ENCODE measurements at places on chromosomes 5 and 9. TPM values are rescaled to one million over a fixed set of nuclear protein-coding genes. Genes with fewer than 3 reads are reported as not detected.

- H3K4me3 ChIP-seq, result no peak overlapping the region
- peaks cover 14% of the 10 kb centered on the region for H3K4me1 ChIP-seq
- peak overlapping the region; percentile 100 for H3K27ac ChIP-seq
- no peaks in the 10 kb centered on the region for H3K27me3 ChIP-seq
These were observed 664 bp upstream of the ARSB start for GRCh38 chr5:78985725-78986223.

DNA sequence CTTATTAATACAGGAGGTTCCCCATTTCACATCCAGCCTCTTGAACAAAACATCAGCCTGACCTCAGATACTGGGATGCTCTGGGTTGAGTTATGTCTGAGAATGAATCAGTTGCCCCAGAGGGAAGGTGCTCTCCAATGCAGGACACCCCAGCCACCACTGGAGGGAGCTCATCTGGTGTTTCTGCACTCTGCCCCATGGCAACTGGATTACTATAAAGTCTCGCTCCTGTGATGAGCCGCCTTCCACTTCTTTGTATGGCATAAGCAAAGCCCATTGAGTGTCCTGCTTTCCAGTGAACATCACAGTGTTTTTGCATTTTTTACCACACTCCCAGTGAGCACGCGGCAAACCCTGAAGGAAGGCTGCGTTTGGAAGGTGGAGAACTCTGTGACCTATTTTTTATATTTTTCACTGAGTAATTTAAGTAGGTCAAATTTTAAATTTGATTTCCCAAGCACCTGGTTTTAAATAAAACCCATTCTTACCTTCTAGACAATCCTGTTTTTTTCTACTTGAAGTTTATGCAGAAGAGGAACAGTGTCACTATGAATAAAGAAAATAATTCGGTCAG lies 176.9 kb upstream of the WWC1 start:
- no peak overlapping the region for H3K27ac ChIP-seq
- no peaks in the 10 kb centered on the region for H3K27me3 ChIP-seq
- H3K4me1 ChIP-seq, result no peaks in the 10 kb centered on the region
- no peak overlapping the region for H3K4me3 ChIP-seq
- no peaks in the 10 kb centered on the region for H3K36me3 ChIP-seq
- no peak for DNase-seq

DNA sequence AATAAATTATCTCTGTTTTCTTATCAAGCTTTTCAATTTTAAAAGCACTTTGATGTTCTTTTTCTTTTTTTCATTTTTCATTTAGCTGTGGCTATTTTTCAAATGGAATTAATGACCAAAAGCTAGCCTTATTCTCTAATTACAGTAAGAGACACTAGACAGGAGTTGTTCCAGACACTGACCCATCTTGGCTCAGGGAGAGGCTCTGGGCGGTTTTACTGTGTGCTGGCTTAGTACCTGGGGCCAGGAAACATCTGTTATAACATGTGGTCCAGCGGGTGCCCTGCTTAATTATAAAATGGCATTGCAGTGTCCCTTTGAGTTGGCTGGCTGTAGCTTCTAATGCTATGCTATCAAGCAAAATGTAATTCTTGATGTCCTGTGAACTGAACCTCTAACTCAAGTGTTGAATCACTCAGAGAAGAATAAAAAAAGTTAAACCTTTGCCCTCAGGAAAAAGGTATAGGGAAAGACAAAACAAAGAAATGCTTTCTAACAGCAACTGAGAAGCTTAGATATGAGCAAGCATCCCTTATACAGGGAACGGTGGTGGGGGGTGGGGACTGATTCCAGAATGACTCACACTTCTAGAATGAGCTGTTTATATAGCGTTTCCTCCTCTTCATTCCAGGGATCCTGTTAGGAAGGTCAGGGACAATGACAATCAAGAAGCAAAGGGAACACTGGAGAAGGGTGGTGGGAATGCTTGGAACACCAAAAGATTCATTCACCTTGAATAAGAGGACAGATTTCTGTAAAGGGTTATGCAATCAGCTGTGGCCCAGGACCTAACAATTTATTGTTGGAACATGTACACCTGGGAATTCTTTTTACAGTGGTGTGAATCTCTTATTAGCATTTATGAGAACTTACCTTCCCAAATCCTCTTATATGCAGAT lies 58.7 kb upstream of the NFIB start:
- H3K27ac ChIP-seq, result peak overlapping the region; percentile 5
- H3K27me3 ChIP-seq, result no peaks in the 10 kb centered on the region
- H3K4me1 ChIP-seq, result peaks cover 12% of the 10 kb centered on the region
- no peak overlapping the region for H3K4me3 ChIP-seq
- peak; percentile 58 for DNase-seq
- H3K36me3 ChIP-seq, result no peaks in the 10 kb centered on the region

DNA sequence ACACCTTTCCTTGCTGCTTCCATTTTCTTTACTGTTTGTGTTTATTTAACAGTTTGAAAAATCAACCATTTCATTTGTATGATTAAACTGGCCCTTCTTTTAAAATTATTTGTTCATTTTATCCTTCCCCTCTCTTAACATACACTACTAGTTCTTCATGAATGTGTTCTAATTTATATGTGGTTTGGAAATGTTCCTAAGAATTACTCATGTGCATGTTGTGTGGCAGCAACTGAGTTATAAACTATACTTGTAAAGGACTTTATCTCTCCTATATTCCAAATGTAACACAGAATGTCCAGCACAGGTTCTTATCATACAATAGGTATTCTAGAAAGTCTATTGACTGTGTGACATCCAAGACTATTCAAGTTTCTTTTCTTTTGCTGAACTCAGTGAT lies 358.2 kb upstream of the MEF2C start:
- no peak overlapping the region for H3K27ac ChIP-seq
- H3K4me1 ChIP-seq, result no peaks in the 10 kb centered on the region
- no peaks in the 10 kb centered on the region for H3K27me3 ChIP-seq
- DNase-seq, result no peak
- no peaks in the 10 kb centered on the region for H3K36me3 ChIP-seq

DNA sequence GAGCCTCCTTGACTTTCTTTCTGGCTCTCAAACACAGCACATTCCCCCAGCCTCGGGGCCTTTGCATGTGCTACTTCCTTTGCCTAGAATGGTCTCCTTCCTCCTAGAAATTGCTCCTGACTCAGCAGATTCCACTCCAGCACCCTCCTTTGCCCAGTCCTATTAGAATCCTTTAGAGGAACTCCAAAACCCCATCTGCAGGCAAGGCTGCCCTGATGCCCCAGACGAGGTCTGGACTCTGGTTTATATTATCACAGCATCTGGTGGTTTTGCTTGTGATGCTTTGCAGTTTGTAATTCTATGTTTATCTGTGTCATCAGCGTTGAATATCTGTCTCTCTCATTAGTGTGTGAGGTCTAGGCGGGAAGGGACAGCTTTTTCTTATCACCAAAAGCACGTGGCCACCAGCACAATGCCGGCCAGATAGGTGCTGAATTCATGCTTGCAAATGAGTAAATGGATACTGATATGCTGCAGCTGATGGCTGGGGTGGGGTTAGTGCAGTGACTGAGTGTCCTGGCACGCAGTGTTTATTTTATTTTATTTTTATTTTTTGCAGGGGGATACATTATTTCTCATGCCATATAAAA lies 30.0 kb upstream of the ANKH start:
- H3K4me3 ChIP-seq, result no peak overlapping the region
- no peaks in the 10 kb centered on the region for H3K36me3 ChIP-seq
- no peak for DNase-seq
- H3K4me1 ChIP-seq, result no peaks in the 10 kb centered on the region
- no peaks in the 10 kb centered on the region for H3K27me3 ChIP-seq
- H3K27ac ChIP-seq, result no peak overlapping the region

- peaks cover 2% of the 10 kb centered on the region for H3K4me1 ChIP-seq
- no peak overlapping the region for H3K4me3 ChIP-seq
- no peak for DNase-seq
- H3K27me3 ChIP-seq, result peaks cover 3% of the 10 kb centered on the region
- no peaks in the 10 kb centered on the region for H3K36me3 ChIP-seq
These were observed 23.9 kb downstream of the ADAMTS2 start for GRCh38 chr5:179321206-179321987.

GRCh38 chr5:130992621-130993020 lies 172.4 kb downstream of the HINT1 start:
- H3K27me3 ChIP-seq, result no peaks in the 10 kb centered on the region
- H3K4me1 ChIP-seq, result no peaks in the 10 kb centered on the region
- no peak for DNase-seq
- no peak overlapping the region for H3K4me3 ChIP-seq
- no peaks in the 10 kb centered on the region for H3K36me3 ChIP-seq

DNA sequence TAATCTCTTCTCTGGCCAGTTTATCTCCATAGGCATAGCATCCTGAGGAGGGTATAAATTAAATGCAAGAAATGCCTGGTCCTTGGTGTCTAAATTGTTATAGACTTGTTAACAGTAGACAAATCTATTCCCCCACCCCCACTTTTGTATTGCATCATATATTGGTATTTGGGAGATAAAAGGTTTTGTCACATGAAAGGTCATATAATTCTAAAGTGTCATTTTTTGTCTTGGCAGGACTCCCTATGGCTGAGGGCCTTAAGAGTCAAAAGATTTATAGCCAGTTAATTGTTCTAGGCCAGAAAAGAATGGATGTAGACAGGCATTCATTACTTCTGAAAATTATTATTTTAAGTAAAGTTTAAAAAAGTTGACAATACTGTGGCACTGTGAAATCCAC lies 90.3 kb upstream of the MOCS2 start:
- H3K4me3 ChIP-seq, result no peak overlapping the region
- no peak for DNase-seq
- H3K27me3 ChIP-seq, result no peaks in the 10 kb centered on the region
- H3K27ac ChIP-seq, result no peak overlapping the region

- DNase-seq, result peak; percentile 84
- H3K36me3 ChIP-seq, result no peaks in the 10 kb centered on the region
- peak overlapping the region; percentile 77 for H3K27ac ChIP-seq
These were observed 2.5 kb downstream of the IL33 start for GRCh38 chr9:6218099-6218502.

- H3K4me3 ChIP-seq, result no peak overlapping the region
- H3K4me1 ChIP-seq, result peaks cover 11% of the 10 kb centered on the region
- H3K27ac ChIP-seq, result no peak overlapping the region
- no peaks in the 10 kb centered on the region for H3K36me3 ChIP-seq
- no peaks in the 10 kb centered on the region for H3K27me3 ChIP-seq
These were observed 8.4 kb upstream of the UBAP1 start for GRCh38 chr9:34170237-34170991.

- no peak for DNase-seq
- H3K27ac ChIP-seq, result no peak within 1 kb of the TSS
- no peaks in the 10 kb centered on the region for H3K36me3 ChIP-seq
- no peaks in the 10 kb centered on the region for H3K27me3 ChIP-seq
- no peak within 1 kb of the TSS for H3K4me3 ChIP-seq
These were observed at the start of gene IFNW1 for GRCh38 chr9:21141427-21141882. Gene IFNW1 (minus strand): TSS chr9:21141832. CDS start chr9:21141570, 262 bp downstream.

DNA sequence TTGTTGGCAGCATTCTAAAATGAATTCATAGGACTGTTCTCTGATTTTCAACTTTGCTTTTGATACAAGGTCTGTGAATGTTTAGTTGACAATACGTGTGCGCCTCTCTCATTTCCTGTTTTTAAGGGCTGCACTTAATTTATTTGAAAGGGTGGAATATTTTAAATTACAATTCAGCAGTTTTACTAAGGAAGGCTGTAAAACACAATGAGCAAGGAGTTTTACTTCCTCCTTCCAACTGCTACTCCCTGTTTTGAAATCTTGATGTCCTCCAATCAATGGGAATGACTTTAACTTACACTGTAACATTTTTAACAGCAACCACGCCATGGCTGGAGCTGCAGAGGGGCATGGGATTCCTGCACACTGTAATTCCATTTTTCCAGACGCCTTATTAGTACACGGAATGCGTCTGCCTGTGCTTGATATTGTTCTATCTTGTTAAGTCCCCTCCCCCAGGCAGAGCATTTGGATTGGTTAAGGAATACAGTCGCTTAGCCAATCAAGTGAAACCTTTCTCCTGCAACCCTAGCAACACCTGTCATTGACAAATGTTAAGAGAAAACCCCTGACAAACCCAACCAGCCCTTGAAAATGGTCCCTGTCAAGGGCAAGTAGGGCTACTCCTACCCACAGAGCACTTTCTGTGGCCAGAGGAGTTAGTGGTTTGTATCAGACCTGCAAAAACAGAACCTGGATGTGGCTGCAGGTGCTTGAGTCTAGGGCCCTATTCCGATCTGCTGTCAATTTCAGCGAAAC lies 12.5 kb upstream of the ZSWIM6 start:
- no peaks in the 10 kb centered on the region for H3K36me3 ChIP-seq
- no peak overlapping the region for H3K4me3 ChIP-seq
- peaks cover 38% of the 10 kb centered on the region for H3K4me1 ChIP-seq
- no peaks in the 10 kb centered on the region for H3K27me3 ChIP-seq
- no peak overlapping the region for H3K27ac ChIP-seq
- peak; percentile 59 for DNase-seq

DNA sequence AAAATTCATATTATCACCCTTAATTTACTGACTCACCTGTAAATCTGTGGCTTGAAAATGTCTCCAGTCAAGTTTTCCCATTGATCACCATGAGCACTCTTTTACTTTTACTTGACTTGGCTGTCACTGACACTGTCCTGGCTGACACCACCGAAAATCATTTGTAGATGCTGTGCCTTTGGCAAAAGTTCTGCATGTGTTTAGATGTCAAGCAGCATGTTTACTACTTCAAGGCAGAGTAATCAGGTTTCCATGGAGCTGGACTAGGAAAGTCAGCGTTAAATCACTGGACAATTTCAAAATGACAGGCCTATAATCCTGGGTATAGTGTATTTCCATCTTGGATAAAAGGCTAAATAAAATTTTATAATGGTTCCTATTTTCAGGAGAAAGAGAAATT lies 1530.6 kb upstream of the CDH6 start:
- no peak overlapping the region for H3K4me3 ChIP-seq
- H3K4me1 ChIP-seq, result no peaks in the 10 kb centered on the region
- no peaks in the 10 kb centered on the region for H3K36me3 ChIP-seq
- no peak overlapping the region for H3K27ac ChIP-seq

DNA sequence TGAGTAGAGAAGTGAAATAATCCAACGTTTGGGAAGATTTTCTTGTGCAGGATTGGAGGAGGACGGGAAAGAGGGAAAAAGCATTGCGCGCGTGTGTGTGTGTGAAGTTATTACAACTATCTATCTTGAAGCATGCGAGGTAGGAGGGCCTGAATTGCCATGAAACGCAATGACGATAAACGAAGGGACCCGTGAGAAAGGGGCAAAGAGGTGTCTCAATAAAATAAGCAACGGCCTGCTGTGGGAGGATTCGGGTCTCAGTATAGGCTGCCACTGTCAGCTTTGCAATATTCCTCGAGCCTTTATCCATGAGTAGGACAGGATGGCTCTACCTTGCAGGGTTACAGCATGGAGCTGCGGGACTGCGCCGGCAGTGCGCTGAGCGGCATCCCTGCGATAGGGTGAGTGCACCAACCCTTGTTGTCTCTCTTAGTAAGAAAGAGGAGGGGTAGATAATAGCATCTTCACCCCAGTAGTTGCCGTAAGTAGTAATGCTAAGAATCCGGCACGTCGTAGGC lies 631 bp upstream of the RCL1 start:
- no peaks in the 10 kb centered on the region for H3K27me3 ChIP-seq
- peak overlapping the region; percentile 12 for H3K27ac ChIP-seq

The LRRC70 gene
- total RNA-seq, result 14.8 TPM

The SLC1A1 gene
- total RNA-seq, result 13.8 TPM

The ANKRD31 gene
- 0.51 TPM for total RNA-seq

The OBP2B gene
- total RNA-seq, result not detected

The PLPP7 gene
- 1.2 TPM for total RNA-seq

Measured in lung (tissue), 17 donors.